HTR-8/SVneo (cell line): ENCODE measurements at places on chromosomes 12 and 14.

- no peak for DNase-seq
Observed at GRCh38 chr12:122738571-122738970, 7.9 kb upstream of the HCAR1 start.

GRCh38 chr14:81205639-81206038 is 15.1 kb downstream of the GTF2A1 start:
- DNase-seq = no peak

GRCh38 chr14:65433157-65433556 is 20.6 kb downstream of the FUT8 start:
- no peak for DNase-seq

- no peak for DNase-seq
Observed at GRCh38 chr12:109828754-109829511, 4.3 kb downstream of the TRPV4 start.

DNA sequence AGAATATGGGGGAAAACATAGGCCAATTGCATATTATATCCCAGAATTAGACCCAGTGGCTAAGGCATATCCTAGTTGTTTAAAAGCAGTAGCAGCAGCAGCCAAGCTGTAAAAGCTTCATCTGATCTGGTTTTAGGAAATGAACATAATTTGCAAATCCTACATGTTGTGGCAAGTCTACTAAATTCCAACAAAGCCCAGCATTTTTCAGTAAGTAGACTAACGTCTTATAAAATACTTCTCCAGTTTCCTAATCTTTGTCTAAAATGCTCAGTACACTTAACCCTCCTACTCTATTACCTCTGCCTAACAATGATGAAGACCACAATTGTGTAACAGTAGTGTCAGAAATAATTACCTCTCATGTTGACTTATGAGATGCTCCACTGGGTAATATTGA is 70.9 kb upstream of the RERGL start:
- no peak for DNase-seq

GRCh38 chr14:91364524-91365270 is 52.9 kb downstream of the CCDC88C start:
- DNase-seq = no peak

- peak; percentile 8 for DNase-seq
Observed at GRCh38 chr14:30227876-30228275, 300.2 kb upstream of the PRKD1 start.

- no peak for DNase-seq
Observed at GRCh38 chr12:89316705-89317139, 35.6 kb downstream of the DUSP6 start.

DNA sequence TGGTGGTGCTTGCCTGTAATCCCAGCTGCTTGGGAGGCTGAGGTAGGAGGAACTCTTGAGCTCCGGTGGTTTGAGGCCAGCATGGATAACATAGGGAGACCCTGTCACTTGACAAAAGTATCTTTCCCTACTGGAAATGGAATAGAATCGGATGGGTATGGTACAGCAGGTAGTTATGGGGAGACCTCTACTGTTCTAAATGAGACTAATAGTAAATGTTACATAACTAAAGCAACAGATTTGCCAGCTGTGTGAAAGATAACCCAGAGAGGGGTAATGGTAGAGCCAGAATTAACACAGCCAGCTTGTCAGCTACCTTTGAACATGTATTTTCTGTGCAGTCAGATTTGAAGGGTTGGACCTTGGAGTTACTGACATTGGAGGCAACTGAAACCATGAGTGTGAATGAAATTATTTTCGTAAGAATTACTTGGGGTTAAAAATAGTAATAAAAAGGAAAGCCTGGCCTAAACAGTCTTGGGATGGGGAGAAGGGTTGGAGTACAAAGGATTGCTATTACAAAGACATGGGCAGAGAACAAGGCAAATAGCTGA is 21.7 kb upstream of the NUP107 start:
- no peak for DNase-seq

- DNase-seq = no peak
Observed at GRCh38 chr12:110543252-110543959, 39.7 kb downstream of the PPTC7 start.

DNA sequence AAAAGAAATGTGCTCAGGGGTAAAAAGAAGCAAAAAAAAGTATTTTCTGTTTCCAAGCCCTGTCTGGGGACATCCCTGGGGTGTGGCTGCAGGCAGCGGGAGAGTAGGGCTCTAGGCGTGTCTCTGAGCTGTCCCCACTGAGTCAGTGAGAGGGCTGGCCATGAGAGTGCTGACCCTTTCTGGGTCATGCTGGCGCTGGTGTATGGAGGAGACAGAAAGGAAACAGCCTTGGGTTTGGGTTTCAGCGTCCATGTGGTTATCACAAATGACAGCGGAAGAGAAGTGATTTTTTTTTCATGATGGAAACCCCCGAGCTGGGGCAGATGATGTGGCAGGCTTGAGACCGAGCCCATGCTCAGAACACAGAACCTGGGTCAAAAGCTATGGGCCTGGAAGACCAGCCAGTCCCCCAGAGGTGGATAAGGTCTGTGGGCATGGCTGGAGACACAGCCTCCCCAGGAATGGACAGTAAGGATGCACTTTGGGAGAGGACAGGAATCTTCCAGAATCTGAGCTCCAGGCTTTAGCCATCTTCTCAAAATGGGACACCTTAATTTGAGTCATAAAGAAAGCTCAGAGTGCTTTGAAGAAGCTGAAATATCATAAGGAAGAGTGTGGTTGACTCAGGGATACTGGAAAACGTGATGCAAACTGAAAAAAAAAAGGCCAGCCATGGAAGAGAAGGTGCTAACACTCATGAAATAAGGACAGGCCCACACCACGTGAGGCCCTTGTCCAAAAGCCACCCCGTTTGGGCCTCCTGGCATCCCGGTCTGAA is 36.2 kb downstream of the SYNE3 start:
- no peak for DNase-seq
